ENCODE measurements at places on chromosomes 11 and 22.
A peak's percentile ranks its signal among the peaks of the same experiment; 100 is the strongest.

- DNase-seq, result no peak
These were observed 133.3 kb downstream of the ATXN10 start for GRCh38 chr22:45804986-45805325.

- no peak for DNase-seq
These were observed 56.4 kb downstream of the PARVA start for GRCh38 chr11:12433571-12434324.

- no peak for DNase-seq
These were observed 30.4 kb downstream of the CYP2R1 start for GRCh38 chr11:14861680-14862079.

DNA sequence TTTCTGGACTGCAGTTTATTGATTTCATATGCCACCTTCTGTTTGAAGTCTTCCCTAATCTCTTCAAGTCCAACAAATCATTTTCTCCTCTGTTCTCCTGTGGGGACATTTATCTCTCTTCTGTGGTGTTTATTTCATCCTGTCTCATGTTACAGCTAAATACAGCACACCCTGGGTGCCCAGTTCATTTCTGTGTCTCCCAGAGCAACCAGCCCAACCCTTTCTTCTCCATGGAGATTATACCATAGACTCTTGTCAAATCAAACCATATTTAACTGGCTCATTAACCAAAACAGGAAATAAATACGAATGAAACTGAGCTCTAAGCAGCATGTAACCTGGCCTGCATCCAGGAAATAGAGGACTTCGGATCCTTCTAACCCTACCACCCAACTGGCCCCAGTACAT lies at the start of gene MS4A8:
Gene MS4A8, plus strand, starts transcription at position 329 of the 408 bp plus-strand sequence. CDS start 1,249 bp downstream, outside the sequence.
- no peak for DNase-seq

- no peak for DNase-seq
These were observed 22.9 kb downstream of the ZBTB16 start for GRCh38 chr11:114082415-114082748.

GRCh38 chr11:134140961-134141490 lies 72.2 kb downstream of the JAM3 start:
- DNase-seq, result no peak

DNA sequence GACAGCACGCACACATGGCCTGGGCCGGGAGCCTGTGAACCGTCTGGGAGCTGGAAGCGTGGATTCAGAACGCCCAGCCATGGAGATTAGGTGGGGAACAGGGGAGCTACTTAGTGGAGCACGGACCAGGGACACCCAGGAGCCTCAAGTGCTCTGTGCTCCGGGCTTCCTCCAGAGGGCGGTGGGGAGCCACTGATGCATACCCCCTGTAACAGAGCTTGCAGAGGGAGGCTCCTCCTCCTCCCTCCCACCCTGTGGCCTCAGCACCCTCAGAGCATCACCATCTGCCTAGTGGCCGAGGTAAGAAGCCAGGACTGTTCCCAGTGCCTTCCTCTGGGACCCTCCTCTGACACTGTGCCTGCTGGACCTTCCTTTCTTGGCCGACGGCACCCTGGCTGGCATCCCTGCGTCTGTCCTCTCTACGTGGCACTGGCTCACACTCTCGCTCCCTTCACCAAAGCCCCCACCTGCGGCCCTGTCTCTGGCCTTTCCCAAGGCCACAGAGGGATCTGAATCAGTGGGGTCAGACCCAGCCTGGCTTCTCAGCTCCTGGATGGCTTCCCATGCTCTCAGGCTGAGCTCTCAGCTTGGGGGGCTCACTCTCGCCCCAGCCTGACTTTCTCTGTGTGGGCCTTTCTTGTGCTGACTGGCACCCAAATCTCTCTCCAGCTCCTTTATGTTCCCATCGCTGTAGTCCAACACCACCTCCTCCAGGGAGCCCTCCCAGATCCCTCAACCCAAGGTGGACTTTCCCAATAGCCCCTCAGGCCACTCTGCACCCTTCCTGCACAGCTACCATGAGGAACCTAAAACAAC lies 780.9 kb downstream of the BRD1 start:
- DNase-seq, result no peak

DNA sequence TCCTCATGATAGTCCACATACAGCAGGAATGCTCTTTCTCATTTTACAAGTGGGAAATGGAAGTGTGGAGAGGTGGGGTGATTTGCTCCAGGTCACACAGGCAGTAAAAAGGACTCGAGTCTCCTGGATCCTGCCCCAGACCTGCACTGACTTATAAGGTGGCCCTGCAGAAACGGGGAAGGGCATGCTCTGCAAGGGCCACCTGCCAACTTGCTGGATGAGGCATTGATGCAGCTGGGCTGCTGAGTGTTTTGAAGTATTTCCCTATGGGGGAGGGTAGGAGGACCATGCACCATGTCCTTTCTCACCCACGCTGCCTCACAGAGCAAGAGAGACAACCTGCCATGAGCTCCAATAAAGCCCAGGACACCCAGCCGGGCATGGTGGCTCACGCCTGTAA lies 36.9 kb downstream of the OR6Q1 start:
- no peak for DNase-seq

DNA sequence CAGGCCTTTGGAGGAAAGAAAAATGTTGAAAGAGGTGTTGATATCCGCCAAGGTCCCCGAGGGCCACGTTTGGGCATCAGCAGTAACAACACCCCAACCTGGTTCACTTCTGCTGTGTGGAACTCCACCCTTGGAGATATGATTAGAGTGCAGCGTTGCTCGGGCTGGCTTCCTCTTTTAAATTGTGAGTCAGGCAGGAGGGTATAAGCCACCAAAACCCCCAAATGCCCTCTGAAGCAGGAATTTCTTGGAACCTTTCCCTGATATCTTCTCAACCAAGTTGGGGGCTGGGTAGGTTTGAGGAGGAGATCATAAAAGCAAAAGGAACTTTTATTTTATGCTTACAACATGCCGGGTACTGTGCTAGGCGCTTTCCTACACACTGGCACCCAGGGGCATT lies 6.4 kb upstream of the C11orf96 start:
- no peak for DNase-seq

DNA sequence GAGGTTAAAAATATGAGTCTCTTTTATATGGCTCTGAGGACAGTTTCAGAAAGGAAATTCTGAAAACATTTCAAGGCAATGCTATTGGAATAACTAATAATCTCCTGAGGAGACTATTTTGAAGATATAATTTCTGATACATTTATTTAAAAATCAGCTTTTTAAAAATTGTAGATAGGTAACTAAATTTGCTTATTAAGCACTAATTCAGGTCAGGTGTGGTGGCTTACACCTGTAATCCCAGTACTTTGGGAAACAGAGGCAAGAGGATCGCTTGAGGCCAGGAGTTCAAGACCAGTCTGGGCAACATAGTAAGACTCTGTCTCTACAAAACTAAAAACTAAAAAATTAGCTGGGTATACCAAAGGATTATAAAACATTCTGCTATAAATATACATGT lies 17.0 kb downstream of the ZDHHC13 start:
- no peak for DNase-seq

- no peak for DNase-seq
These were observed 33.8 kb downstream of the SLN start for GRCh38 chr11:107677924-107678631.

GRCh38 chr11:1854949-1855885 lies 2.3 kb downstream of the LSP1 start:
- no peak for DNase-seq

GRCh38 chr11:11211888-11212287 lies 141.2 kb downstream of the CSNK2A3 start:
- no peak for DNase-seq

GRCh38 chr11:134846328-134847082 lies 434.5 kb upstream of the B3GAT1 start:
- DNase-seq, result no peak

DNA sequence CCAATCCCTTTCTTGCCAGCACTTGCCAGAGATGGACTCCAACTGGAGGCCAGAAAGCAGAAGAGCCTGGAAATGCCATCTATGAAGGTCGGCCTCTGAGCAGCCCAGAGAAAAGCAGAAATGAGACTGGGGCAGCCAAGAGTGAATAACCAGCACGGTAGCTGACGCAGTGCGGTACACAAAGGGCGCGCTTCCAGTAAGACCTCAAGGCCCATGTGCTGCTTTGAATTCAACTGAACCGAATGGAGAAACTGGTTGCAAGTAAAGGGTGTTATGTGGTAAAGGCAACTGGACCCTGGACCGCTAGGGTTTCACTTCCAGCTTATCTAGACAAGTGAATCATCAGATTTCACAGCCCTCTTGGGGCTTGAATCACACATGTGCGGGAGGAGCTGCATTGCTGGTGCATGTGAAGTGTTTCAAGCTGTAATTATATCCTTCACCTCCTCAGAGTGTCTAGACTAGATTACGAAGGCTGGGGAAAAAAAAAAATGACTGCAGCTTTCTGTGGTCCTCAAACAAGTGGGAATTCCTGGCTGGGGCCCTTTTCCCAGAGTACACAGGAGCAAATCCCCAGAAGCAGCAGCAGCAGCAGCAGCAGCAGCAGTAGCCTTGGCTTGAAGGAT lies 128.9 kb downstream of the CCDC34 start:
- no peak for DNase-seq

DNA sequence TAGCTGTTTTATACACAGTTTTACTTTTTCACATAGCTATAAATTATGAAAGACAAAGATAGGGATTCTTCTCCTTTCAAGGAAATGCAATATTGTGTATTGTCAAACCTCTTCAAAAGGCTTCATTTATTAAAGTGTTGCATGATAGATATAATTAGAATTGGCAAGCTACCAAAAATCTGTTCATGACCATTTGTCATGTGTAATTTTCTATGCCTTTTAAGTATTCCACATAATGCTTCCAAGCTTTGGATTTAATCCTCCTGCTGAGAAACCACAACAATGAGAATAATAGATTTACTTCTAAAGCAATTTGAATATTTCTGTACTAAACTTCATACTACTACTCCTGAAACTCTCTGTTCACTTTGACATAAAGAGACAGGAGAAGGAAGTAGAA lies 403.2 kb upstream of the CCDC179 start:
- DNase-seq, result no peak

DNA sequence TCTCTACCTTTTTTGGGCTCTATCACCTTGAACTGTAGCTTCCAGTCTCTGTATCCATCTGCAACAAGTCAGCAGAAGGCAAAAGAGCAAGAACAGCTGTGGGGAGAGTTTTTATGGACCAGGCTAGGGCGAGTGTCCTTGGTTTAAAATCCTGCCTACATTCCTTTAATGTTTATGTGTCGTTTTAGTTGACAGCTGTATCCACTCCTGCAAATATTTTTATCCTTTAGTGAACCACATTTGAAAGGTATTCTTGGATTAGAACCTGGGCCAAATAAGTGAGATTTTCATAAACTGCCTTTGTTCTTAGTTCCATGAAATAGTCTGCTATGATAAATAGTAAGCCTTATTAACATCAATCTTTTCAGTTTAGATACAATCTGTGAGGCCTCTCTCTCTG lies 712.2 kb downstream of the ETS1 start:
- DNase-seq, result no peak

GRCh38 chr11:128133501-128133900 lies 453.9 kb downstream of the ETS1 start:
- DNase-seq, result no peak

- no peak for DNase-seq
These were observed 1.4 kb upstream of the NEFH start for GRCh38 chr22:29478326-29479276.

GRCh38 chr22:49678137-49678841 lies 149.4 kb downstream of the BRD1 start:
- DNase-seq, result no peak

GRCh38 chr22:46560696-46561295 lies 23.4 kb upstream of the CELSR1 start:
- no peak for DNase-seq

- no peak for DNase-seq
These were observed 186.5 kb downstream of the SHANK2 start for GRCh38 chr11:71065841-71066240.

GRCh38 chr22:39392341-39392948 lies 7.1 kb upstream of the TAB1 start:
- no peak for DNase-seq

GRCh38 chr11:100683126-100683525 lies 4.0 kb upstream of the ARHGAP42 start:
- DNase-seq, result no peak

DNA sequence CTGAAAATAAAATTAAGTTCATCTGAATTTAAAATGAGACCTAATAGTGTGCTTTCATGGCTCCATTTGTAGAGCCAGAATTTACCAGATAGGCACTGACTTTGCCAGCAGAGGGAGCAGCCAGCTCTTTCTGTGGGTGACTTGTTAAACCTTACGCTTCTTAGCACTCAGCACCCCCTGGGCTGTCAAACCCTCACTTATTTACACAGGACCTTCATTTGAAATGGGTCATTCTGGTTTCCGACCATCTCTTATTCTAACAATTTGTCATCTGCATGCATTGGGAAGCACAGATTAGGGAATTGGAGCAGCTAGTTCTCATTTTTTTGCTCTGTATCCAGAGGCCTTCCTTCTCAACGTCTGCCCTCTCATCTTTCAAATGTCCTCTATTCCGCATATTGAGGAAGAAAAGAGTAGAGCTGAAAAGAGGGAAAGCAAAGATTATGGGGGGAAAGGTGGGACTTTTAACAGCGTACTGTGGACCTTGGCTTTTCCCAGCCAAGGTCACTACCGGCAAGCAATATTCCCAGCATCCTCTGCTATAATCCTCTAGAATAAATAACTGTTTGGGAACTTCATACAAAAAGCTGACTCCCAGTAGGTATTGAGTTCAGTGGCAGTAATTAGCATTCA lies 3.1 kb downstream of the ASRGL1 start:
- DNase-seq, result peak; percentile 8

GRCh38 chr11:13921545-13921944 lies 41.0 kb upstream of the SPON1 start:
- DNase-seq, result no peak

- DNase-seq, result no peak
These were observed 3.3 kb upstream of the ARHGAP20 start for GRCh38 chr11:110715541-110715940.

DNA sequence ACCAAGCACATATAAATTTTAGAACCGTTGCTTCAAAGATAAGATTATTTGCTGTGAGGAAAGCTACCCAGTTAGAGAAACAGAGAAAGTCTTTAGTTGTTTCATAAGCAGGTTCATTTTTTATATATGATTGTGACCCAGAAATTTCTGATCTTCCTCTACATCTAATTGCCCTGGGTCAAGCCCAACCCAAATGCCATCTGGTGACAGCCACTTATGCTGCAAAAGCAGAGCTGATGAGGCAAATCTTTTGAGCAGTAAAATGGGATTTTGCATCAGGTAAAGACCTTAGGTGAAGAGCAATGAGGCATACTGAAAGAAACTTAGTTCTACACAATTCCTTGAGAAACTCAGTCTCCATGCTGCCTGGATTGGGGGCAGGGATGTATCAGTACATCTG lies 28.0 kb downstream of the SYT9 start:
- no peak for DNase-seq

GRCh38 chr22:50563413-50564160 lies 868 bp upstream of the SYCE3 start:
- DNase-seq, result no peak

Data from activated CD4-positive, CD25-positive, alpha-beta regulatory T cell (primary cell).